ENCODE measurements at places on chromosomes 7 and 10. TPM values are rescaled to one million over a fixed set of nuclear protein-coding genes. Genes with fewer than 3 reads are reported as not detected.

GRCh38 chr10:74743401-74743800, 83.0 kb upstream of the KAT6B start:
- no peaks in the 10 kb centered on the region for H3K27me3 ChIP-seq
- no peak overlapping the region for H3K27ac ChIP-seq
- no peaks in the 10 kb centered on the region for H3K4me1 ChIP-seq

GRCh38 chr10:119689016-119689580, 36.8 kb upstream of the INPP5F start:
- no peak overlapping the region for H3K27ac ChIP-seq
- H3K27me3 ChIP-seq = no peaks in the 10 kb centered on the region
- no peaks in the 10 kb centered on the region for H3K4me1 ChIP-seq
- H3K4me3 ChIP-seq = no peak overlapping the region

C10orf53 gene
- not detected for total RNA-seq

- H3K27ac ChIP-seq = peak overlapping the region; percentile 65
- H3K4me3 ChIP-seq = no peak overlapping the region
- peak; percentile 85 for DNase-seq
- no peaks in the 10 kb centered on the region for H3K4me1 ChIP-seq
- no peaks in the 10 kb centered on the region for H3K27me3 ChIP-seq
- H3K36me3 ChIP-seq = no peaks in the 10 kb centered on the region
These were observed 66.5 kb downstream of the CTNNA3 start for GRCh38 chr10:67629461-67629971.

C7orf33 gene
- not detected for total RNA-seq

- no peaks in the 10 kb centered on the region for H3K36me3 ChIP-seq
- no peak overlapping the region for H3K4me3 ChIP-seq
- H3K27me3 ChIP-seq = no peaks in the 10 kb centered on the region
- DNase-seq = no peak
- no peaks in the 10 kb centered on the region for H3K4me1 ChIP-seq
These were observed 52.0 kb downstream of the NKX6-2 start for GRCh38 chr10:132733926-132734325.

All from kidney (tissue), 22 donors.